Gastrocnemius medialis (tissue), 4 donors: ENCODE measurements at places on chromosomes 13 and 19. TPM values are rescaled to one million over a fixed set of nuclear protein-coding genes. Genes with fewer than 3 reads are reported as not detected.
A peak's percentile ranks its signal among the peaks of the same experiment; 100 is the strongest.

Gene NOVA2
- 1.1 TPM for total RNA-seq

DNA sequence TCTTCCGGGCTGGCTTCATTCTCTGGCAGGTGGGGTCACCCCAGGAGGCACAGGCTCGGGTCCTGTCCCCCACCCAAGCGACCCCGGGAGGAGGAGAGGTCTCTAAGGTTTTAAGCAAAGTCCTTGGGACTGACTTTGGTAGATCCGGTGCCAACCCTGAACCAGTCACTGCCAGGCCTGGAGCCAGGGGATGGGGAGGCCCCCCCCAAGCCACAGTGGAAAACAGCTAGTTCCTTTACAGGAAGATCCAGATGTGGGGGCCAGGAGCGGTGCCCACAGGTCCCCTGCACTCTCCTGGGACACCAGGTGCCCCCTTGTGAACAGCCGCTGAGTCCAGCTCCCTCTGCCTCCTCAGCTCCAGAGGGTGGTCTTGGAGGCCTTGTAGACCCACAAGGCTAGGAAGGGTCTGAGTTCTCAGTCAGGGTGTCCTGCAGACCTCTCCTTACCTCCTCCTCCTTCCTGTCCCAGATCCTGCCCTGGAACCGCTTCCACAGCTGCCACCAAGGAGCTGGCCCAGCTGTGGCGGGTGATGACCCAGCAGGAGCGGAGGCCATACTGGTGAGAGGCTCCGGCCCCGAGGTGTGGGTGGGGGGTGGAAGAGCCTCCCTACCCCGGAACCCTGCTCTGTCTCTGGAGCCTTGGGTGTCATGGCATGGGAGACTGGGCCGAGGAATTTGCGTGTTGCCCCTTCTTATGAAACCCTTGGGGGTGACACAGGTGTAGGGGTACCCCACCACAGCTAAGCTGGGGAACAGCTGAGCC, 6.0 kb downstream of the SIX5 start:
- no peak for DNase-seq

DNA sequence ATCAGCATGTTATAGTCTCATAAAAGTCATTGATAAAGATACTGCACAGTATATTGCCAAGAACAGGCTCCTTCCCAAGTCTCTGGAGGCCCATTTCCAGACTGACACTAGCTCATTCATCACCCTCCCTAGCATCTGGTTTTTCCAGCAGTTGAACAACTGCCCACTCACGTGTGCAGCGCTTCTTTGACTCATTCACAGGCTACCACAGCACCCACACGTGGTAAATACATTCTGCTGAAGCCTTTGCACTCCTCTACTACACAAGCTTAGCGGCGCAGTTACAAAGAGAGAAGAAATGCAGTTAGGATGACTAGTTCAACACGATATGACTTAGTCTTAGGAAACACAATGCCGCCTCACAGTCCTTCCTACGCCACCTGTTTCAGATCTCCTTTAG, 87.7 kb downstream of the DOCK9 start:
- peak; percentile 52 for DNase-seq

Gene S1PR4
- total RNA-seq, result 3.4 TPM

- DNase-seq, result no peak
Measured at GRCh38 chr13:65488606-65489005, 1741.5 kb downstream of the PCDH9 start.

GRCh38 chr19:2440515-2440914, 13.1 kb upstream of the TIMM13 start:
- DNase-seq, result no peak

DNA sequence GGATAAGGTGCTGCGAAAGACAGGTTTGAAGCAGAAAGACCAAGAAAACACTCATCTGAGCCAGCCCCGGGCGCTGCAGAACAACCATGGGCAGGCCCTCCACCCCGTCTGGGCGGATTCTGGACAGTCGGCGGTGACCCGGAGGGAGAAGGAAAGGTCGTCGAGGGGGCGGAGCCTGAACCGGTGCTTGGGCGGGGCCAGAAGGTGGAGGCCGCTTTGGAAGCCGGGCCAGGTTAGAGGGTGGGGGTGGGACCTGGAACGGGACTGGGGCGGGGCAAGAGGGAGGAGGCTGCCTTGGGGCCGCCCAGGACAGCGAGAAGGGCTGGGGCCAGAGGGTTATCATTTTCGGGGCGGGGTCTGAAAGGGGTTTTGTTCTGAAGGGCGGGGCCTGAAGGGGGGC, 5.0 kb upstream of the ZNF765 start:
- no peak for DNase-seq

DNA sequence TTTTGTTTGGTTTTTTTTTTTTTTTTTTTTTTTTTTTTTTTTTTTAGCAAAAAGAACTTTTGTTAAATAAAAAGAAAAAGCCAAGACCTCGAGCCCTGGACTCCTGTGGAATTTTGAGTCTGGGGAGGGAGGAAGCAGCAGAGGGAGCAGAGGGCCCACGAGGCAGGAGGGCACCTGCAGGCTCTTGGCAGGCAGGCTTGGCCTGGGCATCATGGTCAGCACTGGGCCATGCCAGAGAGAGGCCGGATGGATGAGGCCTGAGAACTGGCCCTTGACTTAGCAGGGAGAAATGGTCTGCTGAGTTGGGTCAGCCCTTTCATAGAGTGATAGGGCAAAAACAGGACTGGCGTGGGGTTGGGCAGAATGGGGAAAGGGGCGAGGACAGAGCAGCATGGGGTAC, 100.4 kb downstream of the GPR12 start:
- DNase-seq, result no peak

GRCh38 chr19:55197528-55197927, 11.8 kb downstream of the PTPRH start:
- no peak for DNase-seq

- DNase-seq, result no peak
Measured at GRCh38 chr19:4555657-4556561, 3.6 kb downstream of the SEMA6B start.

Gene ZSCAN5B
- total RNA-seq, result not detected

Gene IGFLR1
- total RNA-seq, result 3.4 TPM

Gene VAV1
- total RNA-seq, result 0.71 TPM

Gene MAST1
- total RNA-seq, result not detected

DNA sequence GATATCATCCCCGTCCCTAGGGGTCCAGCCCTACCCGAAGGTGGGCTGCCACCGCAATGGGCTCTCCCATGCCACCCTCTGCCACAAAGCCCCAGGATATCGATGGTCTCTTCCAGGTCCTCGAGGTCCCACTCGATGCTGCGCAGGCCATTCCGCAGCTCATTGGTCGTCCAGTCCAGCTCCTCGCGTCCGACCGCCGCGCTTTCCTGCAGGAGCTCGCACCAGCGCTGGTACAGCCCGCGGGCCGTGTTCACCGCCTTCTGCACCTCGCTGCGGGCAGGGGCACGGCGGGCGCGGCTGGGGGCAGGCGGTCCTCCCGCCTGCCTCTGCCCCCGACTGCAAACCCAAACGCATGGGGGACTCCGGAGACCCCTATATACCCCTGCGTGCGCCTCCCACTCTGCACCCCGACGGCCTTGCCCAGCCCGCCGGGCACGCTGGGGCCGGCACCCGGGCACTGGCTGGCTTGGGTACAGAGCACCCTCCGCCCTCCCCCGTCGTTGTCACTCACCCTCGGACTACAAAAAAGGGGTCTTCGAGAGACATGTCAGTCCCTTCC, 468 bp downstream of the STX10 start:
- no peak for DNase-seq

Gene PPM1N
- not detected for total RNA-seq

Gene PSG4
- not detected for total RNA-seq

DNA sequence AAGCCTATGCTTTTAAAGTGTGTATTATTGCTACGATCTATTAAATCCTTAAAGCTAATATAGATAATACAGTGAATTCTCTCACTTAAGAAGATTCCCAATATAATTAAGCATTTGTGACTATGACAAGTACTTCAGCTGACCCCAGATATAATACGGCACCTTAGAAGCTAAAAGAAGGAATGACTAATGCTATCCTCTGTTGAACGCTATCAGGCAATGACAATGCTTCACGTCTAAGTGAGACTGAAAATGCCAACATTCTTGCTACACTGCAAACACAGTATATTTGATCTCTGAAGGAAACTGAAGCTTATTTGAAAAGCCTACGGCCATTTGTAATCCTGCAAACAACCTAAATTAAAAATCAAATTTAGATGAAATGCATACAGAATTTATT, 19.7 kb downstream of the VWA8 start:
- DNase-seq, result no peak

Gene ZNF541
- total RNA-seq, result not detected

DNA sequence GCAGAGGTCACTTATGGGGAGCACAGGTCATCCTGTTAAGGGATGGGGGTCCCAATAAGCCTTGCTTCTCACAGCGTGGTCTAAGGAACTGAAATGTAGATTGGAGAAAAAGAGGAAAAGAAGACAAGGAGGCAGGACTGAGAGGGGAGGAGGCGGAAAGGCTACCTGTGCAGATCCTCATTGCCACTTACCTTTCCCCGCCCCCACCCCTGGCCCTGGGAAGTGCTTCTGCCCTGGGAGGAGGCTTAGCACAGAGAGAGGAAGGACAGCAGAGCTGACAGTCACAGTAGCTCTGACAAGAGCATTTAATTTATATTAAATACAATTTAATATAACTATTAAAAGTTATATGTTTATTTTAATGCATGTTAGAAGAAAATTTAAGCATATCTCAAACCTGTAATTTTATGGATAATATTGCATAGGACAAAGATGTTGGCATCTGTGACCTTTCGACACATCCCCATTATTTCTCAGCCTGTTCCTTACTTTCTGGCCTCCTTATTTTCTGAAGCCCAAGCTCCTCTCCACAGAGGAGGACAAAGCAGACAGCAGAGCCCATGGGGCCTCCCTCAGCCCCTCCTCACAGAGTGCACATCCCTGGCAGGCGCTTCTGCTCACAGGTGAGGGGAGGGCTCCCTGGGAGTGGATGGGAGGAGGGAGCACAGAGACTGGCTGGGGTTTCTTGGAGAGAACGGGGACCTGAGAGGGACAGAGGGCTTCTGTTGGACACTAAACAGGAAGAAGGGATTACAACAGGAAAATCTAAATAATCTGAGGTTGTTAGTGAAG, 23.4 kb downstream of the CEACAM21 start:
- no peak for DNase-seq

Gene CYP2B6
- total RNA-seq, result not detected

Gene JUNB
- total RNA-seq, result 59.0 TPM

Gene KIR3DL1
- total RNA-seq, result 0.36 TPM

- DNase-seq, result no peak
Measured at GRCh38 chr13:24243302-24243701, 66.1 kb upstream of the C1QTNF9 start.

GRCh38 chr19:57334191-57334590, 13.9 kb downstream of the ZNF543 start:
- DNase-seq, result no peak

DNA sequence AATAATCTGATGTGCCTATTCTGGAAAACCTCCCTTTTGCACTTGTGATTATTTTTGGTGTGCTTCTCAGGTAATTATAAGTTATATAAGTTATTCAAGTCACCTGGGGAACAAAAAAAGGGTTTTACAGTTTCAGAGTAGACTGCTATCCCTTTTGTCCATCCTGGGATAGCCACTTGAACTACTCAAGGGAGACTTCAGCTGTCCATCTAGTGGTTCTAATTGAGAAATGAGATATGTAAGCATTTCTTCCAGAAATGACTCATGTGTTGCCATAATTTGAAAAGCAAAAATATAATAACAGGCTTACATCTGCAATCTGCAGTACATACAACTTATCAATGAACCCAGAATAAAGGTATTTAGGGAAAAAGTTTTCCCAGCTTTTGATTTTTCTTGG, 20.4 kb downstream of the UBL3 start:
- DNase-seq, result no peak

GRCh38 chr13:102571075-102571474, 25.7 kb upstream of the TPP2 start:
- no peak for DNase-seq

GRCh38 chr19:7336321-7336973, 12.3 kb upstream of the ARHGEF18 start:
- no peak for DNase-seq

- DNase-seq, result peak; percentile 49
Measured at GRCh38 chr13:42969565-42970172, 22.4 kb downstream of the EPSTI1 start.

Gene CYP4F8
- not detected for total RNA-seq

DNA sequence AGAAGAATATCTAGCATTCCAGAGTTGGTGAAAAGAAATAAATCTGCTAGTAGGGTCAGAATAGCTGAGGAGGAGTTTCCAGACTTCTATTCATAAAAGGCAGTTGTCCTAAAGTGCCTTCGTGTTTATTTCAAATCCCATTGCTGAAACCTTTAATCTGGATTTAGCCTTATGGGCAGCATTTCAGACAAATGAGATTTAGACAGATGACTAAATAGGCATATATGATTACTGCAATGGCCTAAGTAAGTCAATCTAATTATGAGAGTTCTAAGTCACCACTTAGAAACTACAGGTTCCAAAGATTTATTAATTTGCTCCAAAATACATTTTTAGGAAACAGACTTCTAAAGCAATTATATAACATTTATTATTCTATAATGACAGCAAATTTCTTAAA, 368.7 kb downstream of the LIG4 start:
- no peak for DNase-seq

GRCh38 chr19:46297700-46298478, 1.0 kb downstream of the HIF3A start:
- peak; percentile 63 for DNase-seq

GRCh38 chr13:112711528-112712265, 21.9 kb downstream of the ATP11A start:
- peak; percentile 80 for DNase-seq

GRCh38 chr19:48858984-48859710, 9.3 kb downstream of the PLEKHA4 start:
- DNase-seq, result no peak

GRCh38 chr19:3285647-3286176, 61.3 kb downstream of the CELF5 start:
- DNase-seq, result no peak

Gene RXFP2
- 0.42 TPM for total RNA-seq

GRCh38 chr19:54319049-54319448, 6.1 kb upstream of the LILRA5 start:
- no peak for DNase-seq

- no peak for DNase-seq
Measured at GRCh38 chr19:40225440-40226305, 816 bp downstream of the CCNP start.

- DNase-seq, result no peak
Measured at GRCh38 chr13:41273831-41274441, 10.6 kb upstream of the MTRF1 start.

Gene ZNF563
- 1.3 TPM for total RNA-seq

GRCh38 chr13:52454459-52454819, 839 bp upstream of the CKAP2 start:
- no peak for DNase-seq

DNA sequence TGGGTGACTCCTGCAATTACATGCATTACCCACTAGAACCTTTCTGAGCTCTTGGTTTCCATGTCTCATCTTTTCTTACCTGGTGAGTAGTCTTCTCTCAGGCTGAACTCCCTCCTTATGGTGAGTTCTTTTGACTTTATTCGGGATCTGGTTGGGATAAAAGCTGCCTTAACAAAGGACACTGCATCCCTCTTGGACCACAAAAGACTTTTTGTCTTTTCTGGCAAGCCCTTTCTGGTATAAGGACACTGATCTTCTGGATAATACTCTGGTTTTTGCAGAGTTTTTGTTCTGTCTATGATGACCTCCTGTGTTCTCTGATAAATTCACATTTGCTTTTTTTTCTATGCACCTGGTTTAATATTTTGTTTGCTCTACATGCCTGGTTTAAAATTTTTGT, 66.7 kb downstream of the SLITRK1 start:
- DNase-seq, result no peak

GRCh38 chr19:9627856-9628255, 6.8 kb upstream of the ZNF561 start:
- no peak for DNase-seq

- no peak for DNase-seq
Measured at GRCh38 chr19:47885067-47885463, 1.1 kb downstream of the SULT2A1 start.
